Chondrocyte (in vitro differentiated cells): ENCODE measurements at places on chromosomes 13 and 19. TPM values are rescaled to one million over a fixed set of nuclear protein-coding genes. Genes with fewer than 3 reads are reported as not detected.

Gene IGFL1
- 1.3 to 2.9 TPM (median 2.1 TPM) in 3 replicates for total RNA-seq

Gene CPB2
- not detected in 3 replicates for total RNA-seq

Gene FFAR1
- not detected in 3 replicates for total RNA-seq

Gene ATP4B
- not detected in 3 replicates for total RNA-seq

Gene KLK2
- total RNA-seq, result not detected in 3 replicates

Gene PRSS57
- not detected in 3 replicates for total RNA-seq

Gene TTYH1
- total RNA-seq, result 0.49 TPM in 1 of 3 replicates, not detected in the others

Gene ANKLE1
- total RNA-seq, result 0.38 to 0.57 TPM (median 0.53 TPM) in 3 replicates

Gene SLITRK6
- 0.10 to 3.1 TPM in 2 of 3 replicates, not detected in the other for total RNA-seq

Gene NDFIP2
- 29.3 to 34.5 TPM (median 33.9 TPM) in 3 replicates for total RNA-seq

Gene USE1
- total RNA-seq, result 27.3 to 31.7 TPM (median 29.9 TPM) in 3 replicates

Gene LYPD5
- total RNA-seq, result not detected in 3 replicates

Gene CCNE1
- 7.6 to 13.4 TPM (median 8.2 TPM) in 3 replicates for total RNA-seq

Gene ZNF491
- total RNA-seq, result 3.6 to 7.1 TPM (median 4.2 TPM) in 3 replicates

Gene CD37
- not detected in 3 replicates for total RNA-seq

Gene ZNF415
- 6.2 to 10.4 TPM (median 7.3 TPM) in 3 replicates for total RNA-seq

Gene FCER2
- total RNA-seq, result not detected in 3 replicates

Gene C2CD4C
- total RNA-seq, result 1.1 to 1.4 TPM (median 1.4 TPM) in 3 replicates

Gene ATXN8OS
- not detected in 3 replicates for total RNA-seq

Gene JAK3
- 2.3 to 7.7 TPM (median 6.9 TPM) in 3 replicates for total RNA-seq

Gene KLF1
- not detected in 3 replicates for total RNA-seq

Gene CAB39L
- total RNA-seq, result 5.1 to 6.2 TPM (median 6.0 TPM) in 3 replicates

Gene KMT2B
- total RNA-seq, result 27.3 to 31.5 TPM (median 30.8 TPM) in 3 replicates

Gene WDR87
- not detected in 3 replicates for total RNA-seq

Gene MYCBP2
- 59.5 to 86.7 TPM (median 60.2 TPM) in 3 replicates for total RNA-seq

Gene ALOX5AP
- 0.57 to 2.1 TPM (median 1.1 TPM) in 3 replicates for total RNA-seq

Gene C19orf73
- 1.1 to 1.7 TPM (median 1.6 TPM) in 3 replicates for total RNA-seq

Gene KHSRP
- total RNA-seq, result 182 to 191 TPM (median 187 TPM) in 3 replicates

Gene CYP4F2
- not detected in 3 replicates for total RNA-seq

Gene INSR
- total RNA-seq, result 19.5 to 32.5 TPM (median 30.9 TPM) in 3 replicates

Gene PSG3
- total RNA-seq, result 0.99 TPM in 1 of 3 replicates, not detected in the others

Gene IGLON5
- 0.07 TPM in 1 of 3 replicates, not detected in the others for total RNA-seq

Gene CNFN
- 0.89 TPM in 1 of 3 replicates, not detected in the others for total RNA-seq

Gene SYNGR4
- not detected in 3 replicates for total RNA-seq

Gene SERTM1
- total RNA-seq, result not detected in 3 replicates

Gene ZNF43
- total RNA-seq, result 7.9 to 25.0 TPM (median 9.2 TPM) in 3 replicates

Gene ZNF554
- total RNA-seq, result 4.1 to 4.5 TPM (median 4.4 TPM) in 3 replicates

Gene CRTC1
- 14.6 to 17.2 TPM (median 15.5 TPM) in 3 replicates for total RNA-seq

Gene PDE4C
- 2.9 to 3.4 TPM in 2 of 3 replicates, not detected in the other for total RNA-seq

Gene CEACAM5
- not detected in 3 replicates for total RNA-seq

Gene PVR
- 44.4 to 93.2 TPM (median 89.7 TPM) in 3 replicates for total RNA-seq

Gene EFNA2
- total RNA-seq, result 7.0 to 7.9 TPM (median 7.2 TPM) in 3 replicates

Gene RGCC
- total RNA-seq, result not detected in 3 replicates

Gene ANGPTL8
- not detected in 3 replicates for total RNA-seq

Gene TSSK6
- 1.3 to 1.8 TPM (median 1.4 TPM) in 3 replicates for total RNA-seq

Gene HPN
- not detected in 3 replicates for total RNA-seq

Gene CEACAM3
- not detected in 3 replicates for total RNA-seq

Gene RCBTB2
- 8.6 to 13.3 TPM (median 9.4 TPM) in 3 replicates for total RNA-seq

Gene SYCN
- not detected in 3 replicates for total RNA-seq

Gene TNFSF13B
- total RNA-seq, result 1.1 to 1.5 TPM (median 1.3 TPM) in 3 replicates

Gene HIPK4
- 0.20 to 0.53 TPM (median 0.46 TPM) in 3 replicates for total RNA-seq
